ENCODE measurements at places on chromosomes 4 and X.
A peak's percentile ranks its signal among the peaks of the same experiment; 100 is the strongest.

DNA sequence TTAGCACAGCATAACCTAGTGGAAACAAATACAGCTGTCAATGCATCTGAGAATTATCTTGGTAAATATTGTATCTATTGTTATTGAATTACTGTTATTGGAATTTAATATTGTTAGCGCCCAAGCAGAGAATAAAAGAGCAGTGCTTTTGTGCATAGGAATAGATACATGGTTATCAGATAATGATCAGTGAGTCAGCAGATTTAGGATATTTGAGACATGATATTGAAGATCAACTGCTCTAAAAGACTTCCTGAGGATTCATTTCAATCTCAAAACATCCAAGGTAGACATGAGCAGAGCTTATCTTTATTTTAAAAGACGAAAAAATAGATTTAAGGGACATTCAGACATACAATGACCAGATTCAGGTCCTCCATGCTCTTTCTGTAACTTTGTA is 10.6 kb upstream of the H2AZ1 start:
- no peak for DNase-seq

DNA sequence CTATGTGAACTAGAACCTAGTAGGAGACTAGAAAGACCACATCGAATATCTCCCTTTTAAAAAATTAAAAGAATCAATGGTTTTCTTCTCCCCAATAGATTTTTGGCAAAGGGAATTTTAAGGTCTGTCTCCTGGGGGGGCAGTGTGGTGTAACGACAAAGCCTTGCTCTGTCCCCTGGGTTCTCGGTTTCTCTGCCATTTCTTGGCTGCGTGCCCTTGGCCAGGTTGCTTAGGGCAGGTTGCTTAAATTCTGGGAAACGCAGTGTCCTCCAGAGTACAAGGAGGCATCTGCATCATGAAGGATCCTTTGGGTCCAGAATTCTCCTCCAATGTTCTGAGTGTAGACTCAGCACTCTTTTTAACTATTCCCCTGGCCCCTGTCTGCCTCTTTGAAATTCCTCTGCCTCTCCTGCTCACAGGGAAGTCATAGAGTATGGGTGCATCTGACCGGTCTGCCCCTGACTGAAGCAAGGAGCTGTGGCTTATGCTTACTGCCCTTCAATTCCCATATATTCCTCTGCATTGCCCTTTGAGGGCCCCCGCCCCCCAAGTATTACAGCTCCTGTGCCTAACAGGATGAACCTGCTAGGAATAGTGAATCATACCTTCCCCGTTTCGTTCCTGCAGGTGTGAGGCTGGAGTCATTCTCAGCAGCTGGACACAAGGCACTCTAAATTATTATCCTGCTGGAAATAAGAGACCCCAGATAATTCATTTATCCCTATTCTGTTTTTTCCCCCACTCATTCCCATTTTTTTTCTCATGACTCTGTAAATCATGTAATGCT is 2.2 kb downstream of the KIT start:
- DNase-seq: peak; percentile 18

DNA sequence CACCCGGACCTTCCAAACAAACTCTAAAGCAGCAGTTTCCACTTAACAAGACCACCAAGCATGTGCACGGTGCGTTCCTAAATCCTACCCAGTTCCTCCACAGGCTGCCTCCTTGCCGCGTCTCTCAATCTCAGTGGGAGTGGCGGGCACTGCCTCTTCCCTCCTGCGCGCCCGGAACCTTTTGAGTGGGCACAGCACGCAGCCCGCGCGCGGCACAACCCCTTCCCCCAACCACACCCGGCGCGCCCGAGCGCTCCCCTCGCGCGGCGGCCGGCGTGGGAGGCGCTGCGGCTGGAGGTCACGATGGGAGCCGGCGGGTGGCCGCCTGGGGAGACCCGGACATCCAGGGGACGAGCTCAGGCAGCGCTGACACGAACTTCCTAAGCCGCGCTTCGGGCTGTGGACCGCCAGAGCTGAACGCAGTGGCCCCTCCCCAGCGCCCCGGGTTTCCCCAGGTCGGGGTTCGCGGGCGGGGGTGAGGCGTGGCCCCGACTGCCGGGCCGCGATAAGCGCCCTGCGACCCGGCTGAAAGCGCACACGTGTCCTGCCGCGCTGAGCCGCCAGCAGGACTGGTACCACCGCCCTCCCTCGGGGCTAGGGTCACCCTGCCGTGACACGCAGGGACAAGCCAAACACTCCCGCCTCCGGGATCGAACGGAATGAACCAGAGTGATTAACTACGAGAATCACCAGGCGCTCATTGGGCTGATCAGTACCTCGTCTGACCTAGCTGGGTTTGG is at the start of gene ABCG2:
ABCG2 (minus strand) TSS at position 151 of the 740 bp plus-strand sequence. CDS start 18,644 bp downstream, outside the sequence.
- peak; percentile 79 for DNase-seq

- no peak for DNase-seq
Observed at GRCh38 chr4:42328978-42329377, 68.3 kb upstream of the SHISA3 start.

Data from retina (tissue), 1 donor.